Stimulated activated CD8-positive, alpha-beta memory T cell treated with anti-CD3 and anti-CD28 coated beads, Interleukin-4, amount 100 ng/mL, for 1 hour (primary cell): ENCODE measurements at places on chromosomes 16 and 17.

- no peak for DNase-seq
Observed at GRCh38 chr17:82915757-82916027, 75.9 kb upstream of the ZNF750 start.

GRCh38 chr17:38330941-38331411, 12.8 kb downstream of the GPR179 start:
- no peak for DNase-seq

DNA sequence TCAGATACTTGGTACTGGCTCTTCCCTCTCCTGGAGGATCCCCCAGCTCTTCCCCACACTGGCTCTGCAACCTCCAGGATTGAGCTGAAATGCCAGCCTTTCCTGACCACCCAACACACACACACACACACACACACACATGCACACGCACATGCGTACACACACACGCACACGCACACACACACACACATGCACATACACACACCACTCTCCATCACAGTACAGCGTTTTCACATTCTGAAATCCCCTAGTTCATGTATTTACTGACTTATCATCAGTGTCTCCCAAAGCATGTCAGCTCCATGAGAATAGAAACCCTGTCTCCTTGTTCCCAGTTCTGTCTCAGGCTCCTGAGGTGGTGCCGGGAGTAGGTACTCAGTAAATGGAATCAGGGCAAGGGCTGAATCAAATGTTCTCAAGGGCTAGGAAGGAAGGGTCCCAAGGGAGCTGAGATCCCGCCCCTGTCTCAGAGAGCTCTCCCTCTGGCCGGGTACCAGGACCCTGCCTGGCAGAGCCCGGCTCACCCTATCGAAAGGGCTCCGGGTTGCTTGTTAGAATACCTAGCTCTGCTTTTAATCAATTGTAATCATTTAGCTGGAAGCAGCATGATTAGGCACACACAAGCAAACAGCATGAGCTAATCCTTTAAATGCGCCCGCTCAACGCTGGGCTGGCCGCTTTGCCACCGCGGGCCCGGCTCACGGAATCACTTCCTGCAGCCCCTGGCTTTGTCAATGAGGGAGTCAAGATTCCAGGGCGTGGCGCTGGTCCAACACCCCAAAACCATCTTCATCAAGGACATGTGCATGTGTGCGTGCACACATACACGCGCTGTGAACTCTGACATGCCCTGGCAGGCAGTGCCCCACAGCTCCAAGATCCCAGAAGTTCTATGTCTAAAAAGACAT, 140.7 kb downstream of the C16orf78 start:
- DNase-seq, result no peak

DNA sequence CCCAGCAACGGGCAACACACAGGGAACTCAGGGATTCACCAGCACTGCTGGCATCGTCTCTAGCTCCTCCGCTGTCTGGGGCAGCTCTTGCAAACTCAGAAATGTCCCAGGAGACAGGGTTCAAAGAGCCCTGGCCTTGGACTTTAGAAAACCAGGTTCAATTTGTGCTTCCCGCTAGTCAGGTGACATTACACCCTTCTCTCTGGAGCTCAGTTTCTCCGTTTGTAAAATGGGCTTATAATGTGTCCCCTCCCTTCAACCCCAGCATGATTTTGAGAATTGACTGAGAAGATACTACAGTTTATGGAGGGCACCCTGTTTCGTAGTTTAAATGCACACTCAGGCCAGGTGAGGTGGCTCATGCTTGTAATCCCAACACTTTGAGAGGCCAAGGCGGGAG, 1.9 kb upstream of the MYCBPAP start:
- no peak for DNase-seq

GRCh38 chr17:83159204-83160049, 80.0 kb downstream of the METRNL start:
- no peak for DNase-seq

DNA sequence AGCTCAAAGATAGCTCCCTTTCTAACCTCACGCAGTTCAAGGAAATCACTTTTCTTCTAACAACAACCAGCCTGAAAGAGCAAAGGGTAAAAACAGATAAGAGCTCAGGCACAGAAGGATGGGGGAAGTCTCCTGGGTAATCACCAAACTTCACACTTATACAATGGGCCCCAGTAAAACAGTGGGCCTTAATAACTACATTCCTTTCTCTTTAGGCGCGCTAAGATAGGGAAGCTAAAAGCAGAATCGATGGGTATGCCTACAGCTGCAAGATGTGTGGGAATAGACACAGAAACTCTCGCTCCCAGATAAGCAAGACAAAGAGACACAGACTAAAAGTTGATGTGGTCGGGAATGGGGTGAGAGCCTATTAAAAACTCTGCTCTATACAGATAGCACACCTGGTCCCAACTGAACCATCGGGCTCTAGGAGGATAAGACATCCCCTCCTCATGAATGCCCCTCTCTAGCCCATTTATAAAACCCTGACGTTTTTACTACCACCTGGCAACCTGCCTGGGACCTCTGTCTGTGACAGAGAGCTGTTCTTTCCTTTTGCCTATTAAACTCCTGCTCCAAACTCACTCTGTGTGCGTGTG, 826 bp downstream of the LYZL6 start:
- no peak for DNase-seq

GRCh38 chr16:386641-387156, 4.9 kb upstream of the PGAP6 start:
- no peak for DNase-seq

- no peak for DNase-seq
Observed at GRCh38 chr17:67459985-67460384, 82.9 kb downstream of the PITPNC1 start.

GRCh38 chr16:63922560-63922959, 1199.3 kb downstream of the CDH11 start:
- DNase-seq, result no peak

GRCh38 chr16:69166946-69167930, 19.7 kb upstream of the SNTB2 start:
- no peak for DNase-seq

DNA sequence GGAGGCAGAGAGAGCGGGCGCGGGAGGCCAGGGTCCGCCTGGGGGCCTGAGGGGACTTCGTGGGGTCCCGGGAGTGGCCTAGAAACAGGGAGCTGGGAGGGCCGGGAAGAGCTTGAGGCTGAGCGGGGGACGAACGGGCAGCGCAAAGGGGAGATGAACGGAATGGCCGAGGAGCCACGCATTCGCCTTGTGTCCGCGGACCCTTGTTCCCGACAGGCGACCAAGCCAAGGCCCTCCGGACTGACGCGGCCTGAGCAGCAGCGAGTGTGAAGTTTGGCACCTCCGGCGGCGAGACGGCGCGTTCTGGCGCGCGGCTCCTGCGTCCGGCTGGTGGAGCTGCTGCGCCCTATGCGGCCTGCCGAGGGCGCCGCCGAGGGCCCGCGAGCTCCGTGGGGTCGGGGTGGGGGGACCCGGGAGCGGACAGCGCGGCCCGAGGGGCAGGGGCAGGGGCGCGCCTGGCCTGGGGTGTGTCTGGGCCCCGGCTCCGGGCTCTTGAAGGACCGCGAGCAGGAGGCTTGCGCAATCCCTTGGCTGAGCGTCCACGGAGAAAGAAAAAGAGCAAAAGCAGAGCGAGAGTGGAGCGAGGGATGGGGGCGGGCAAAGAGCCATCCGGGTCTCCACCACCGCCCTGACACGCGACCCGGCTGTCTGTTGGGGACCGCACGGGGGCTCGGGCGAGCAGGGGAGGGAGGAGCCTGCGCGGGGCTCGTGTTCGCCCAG, 1.2 kb upstream of the CBX4 start:
- DNase-seq, result no peak

DNA sequence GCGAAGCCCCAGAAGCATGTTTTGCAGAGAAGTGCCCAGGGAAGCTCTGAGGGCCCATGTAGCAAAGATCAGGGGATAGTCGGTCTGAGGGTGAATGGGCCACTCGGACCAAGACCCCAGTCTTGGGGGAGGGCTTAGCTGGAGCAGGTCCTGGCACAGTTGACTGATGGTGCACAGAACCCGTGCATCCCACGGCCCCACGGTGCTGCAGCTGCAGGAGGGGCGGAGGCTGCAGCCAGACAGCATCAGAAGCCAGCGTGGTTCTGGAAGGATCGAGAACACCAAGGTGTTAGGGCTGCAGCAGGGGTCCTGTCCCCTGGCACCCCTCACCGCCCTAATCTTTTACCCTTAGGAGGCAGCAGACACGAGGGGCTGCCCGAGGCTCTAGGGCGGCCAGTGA, 6.5 kb upstream of the MC1R start:
- DNase-seq, result no peak

GRCh38 chr17:30173649-30174048, 57.0 kb downstream of the NSRP1 start:
- DNase-seq, result no peak

- DNase-seq, result no peak
Observed at GRCh38 chr16:2512735-2513404, 882 bp upstream of the ATP6V0C start.

- peak; percentile 32 for DNase-seq
Observed at GRCh38 chr16:2874912-2875362, 8.1 kb upstream of the FLYWCH2 start.

DNA sequence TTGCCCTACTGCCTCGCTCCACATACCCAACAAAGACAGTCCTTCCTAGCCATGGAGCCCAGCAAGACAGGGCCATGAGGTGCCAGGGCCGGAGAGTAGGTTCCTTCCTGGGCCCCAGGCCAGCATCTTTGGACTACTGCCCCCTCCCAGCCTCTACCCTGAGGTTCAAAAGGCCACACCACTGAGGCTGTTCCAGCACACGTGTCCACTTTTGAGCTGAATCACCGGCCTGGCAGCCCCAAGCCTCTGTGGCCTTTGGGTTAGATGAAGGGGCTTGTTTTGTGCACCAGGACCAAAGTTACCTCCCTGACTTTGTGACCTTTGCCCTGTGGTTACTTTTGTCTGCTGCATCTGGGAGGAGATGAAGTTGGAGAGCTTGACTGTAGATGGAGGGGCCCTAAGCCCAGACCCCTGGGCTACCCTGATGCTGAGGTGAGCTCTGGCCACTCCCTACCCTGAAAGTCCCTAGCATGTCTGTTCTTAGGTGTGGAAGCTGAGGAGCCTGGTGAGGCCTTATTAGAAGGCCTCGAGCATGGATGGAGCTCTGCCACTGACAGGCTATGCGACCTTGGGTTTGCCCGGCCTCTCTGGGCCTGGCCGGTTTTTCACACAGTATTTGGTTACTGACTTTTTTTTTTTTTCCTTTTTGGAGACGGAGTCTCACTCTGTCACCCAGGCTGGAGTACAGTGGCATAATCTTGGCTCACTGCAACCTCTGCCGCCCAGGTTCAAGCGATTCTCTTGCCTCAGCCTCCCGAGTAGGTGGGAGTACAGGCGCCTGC, 12.0 kb downstream of the SEZ6 start:
- DNase-seq, result no peak

- no peak for DNase-seq
Observed at GRCh38 chr16:86398622-86399021, 111.7 kb upstream of the FOXF1 start.

DNA sequence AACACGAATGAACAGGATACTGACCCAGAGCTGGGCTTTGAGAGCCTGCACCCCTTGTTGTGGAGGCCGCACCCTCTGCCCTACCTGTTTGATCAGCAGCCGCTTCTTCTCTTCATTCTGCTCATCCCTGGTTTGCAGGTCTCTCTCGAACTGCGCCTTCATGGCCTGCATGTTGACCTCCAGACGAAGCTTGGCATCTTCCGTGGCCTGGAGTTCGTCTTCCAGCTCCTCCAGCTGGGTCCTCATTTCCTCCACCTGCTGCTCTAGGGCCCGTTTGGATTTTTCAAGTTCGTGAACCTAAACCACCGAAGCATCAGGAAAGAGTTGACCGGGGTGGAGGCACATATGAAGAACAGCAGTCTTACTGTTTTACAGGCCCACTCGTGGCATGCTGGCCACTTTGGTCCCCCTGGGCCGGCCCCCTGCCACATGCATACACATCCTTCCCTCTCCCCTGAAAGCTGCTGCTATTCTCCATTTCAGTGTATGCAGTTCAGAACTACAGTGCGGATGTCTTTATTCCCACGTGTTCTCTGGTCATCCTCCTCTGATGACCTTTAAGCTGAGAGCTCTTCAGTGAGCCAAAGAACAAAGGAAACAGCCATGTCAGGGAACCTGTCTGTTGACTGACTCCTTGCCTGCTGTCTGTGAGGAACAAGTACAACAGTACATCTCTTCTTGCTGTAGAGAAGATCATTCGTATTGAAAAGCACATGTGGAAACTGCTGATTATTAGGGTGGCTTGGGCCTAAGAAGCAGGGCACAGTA, 54.8 kb downstream of the NDEL1 start:
- DNase-seq, result no peak

- no peak for DNase-seq
Observed at GRCh38 chr17:17440938-17441675, 35.7 kb upstream of the MED9 start.

- DNase-seq, result no peak
Observed at GRCh38 chr16:27374804-27375425, 27.1 kb upstream of the IL21R start.

DNA sequence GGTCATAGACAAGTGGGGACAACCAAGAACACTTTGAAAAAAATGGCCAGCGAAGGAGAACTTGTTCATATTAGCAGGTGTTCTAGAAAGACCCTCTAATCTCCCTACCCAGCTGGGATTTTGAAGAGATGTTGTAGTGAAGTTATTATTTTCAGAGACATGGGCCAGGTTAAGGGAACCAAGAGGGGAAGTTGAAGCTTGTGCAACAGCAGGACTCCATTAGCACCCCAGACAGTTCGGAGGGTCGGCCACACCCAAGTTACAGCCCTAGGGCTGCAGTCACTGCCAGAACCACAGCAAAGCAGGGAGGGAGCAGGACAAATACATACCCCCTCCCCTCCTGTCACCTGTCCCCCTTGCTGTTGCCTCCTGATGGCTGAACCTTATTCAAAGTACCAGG, 42.3 kb downstream of the WSB1 start:
- no peak for DNase-seq

GRCh38 chr16:53541326-53541725, 38.3 kb upstream of the AKTIP start:
- DNase-seq, result no peak

DNA sequence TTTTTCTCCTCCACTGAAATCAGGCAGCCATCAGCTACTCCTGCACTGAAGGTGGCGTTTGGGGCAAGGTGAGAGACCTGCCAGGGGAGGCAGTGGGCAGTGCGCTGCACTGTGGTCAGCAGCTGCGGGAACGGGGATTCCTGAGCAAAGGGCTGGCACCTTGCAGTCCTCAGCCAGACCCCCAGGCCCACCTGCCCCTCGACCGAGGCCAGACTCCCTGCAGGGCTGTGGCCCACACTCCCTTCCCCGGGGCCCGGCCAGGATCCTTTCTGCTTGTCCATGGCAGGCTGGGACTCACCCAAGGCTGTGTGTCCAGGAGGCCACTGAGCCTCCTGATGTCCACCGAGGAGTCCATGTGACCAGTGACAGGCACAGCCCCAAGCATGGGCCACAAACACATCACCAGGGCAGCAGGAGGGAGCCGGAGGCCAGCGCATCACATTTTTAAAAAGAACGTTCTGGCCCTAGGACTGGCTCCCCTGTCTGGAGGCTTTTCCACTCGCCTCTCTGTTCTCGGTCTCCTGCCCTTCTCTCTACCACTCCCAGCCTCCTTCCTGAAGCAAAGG, 28.5 kb upstream of the TNRC6C start:
- DNase-seq, result no peak
